ENCODE measurements at places on chromosomes 2 and 18. TPM values are rescaled to one million over a fixed set of nuclear protein-coding genes. Genes with fewer than 3 reads are reported as not detected.

Gene SERPINB7
- total RNA-seq: not detected

Gene IGFBP2
- total RNA-seq: 121 TPM

Gene MCFD2
- 101 TPM for total RNA-seq

Gene CHRND
- total RNA-seq: not detected

Gene MALL
- total RNA-seq: 1.6 TPM

Gene MAL
- total RNA-seq: not detected

Gene GBX2
- total RNA-seq: 0.78 TPM

Gene WNT6
- not detected for total RNA-seq

Gene SERPINB11
- total RNA-seq: not detected

Gene RFTN2
- 4.5 TPM for total RNA-seq

Gene GALNT14
- total RNA-seq: 0.56 TPM
